Umbilical cord (tissue), 2 donors: ENCODE measurements at places on chromosomes 7 and 10. TPM values are rescaled to one million over a fixed set of nuclear protein-coding genes. Genes with fewer than 3 reads are reported as not detected.

The LIPK gene
- total RNA-seq: 4.8 TPM

The NPSR1 gene
- not detected for total RNA-seq

The TAS2R5 gene
- 0.72 TPM for total RNA-seq

The EN2 gene
- total RNA-seq: 2.6 TPM

The ENO4 gene
- 0.72 TPM for total RNA-seq

The NCF1 gene
- not detected for total RNA-seq

The ING3 gene
- total RNA-seq: 44.1 TPM

The GRID2IP gene
- 0.96 TPM for total RNA-seq

The VDAC2 gene
- total RNA-seq: 77.3 TPM

The MYH16 gene
- not detected for total RNA-seq

The ARMC3 gene
- 2.2 TPM for total RNA-seq

The EBLN1 gene
- total RNA-seq: 3.6 TPM
